NCI-H2171 (cell line): ENCODE measurements at places on chromosomes 6 and 20.

- no peak for DNase-seq
Observed at GRCh38 chr20:32607727-32608663, 22.9 kb upstream of the NOL4L start.

DNA sequence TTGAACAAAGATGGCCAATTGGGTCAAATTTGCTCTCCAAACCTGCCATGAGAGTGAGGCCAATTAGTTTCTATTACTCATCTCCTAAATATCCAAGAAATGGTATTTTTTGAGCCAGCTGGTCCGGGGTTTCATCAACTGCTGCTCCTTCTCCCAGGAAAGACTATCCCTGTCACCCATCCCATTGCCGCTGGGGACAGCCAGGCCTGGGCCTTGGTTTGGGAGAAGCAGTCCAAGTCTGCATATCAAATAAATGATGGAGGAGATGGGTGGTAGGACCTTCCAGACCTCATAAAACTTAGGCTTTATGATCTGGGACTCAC, 46.7 kb upstream of the TTPAL start:
- no peak for DNase-seq

- DNase-seq, result no peak
Observed at GRCh38 chr6:138988469-138988834, 399 bp upstream of the REPS1 start.

DNA sequence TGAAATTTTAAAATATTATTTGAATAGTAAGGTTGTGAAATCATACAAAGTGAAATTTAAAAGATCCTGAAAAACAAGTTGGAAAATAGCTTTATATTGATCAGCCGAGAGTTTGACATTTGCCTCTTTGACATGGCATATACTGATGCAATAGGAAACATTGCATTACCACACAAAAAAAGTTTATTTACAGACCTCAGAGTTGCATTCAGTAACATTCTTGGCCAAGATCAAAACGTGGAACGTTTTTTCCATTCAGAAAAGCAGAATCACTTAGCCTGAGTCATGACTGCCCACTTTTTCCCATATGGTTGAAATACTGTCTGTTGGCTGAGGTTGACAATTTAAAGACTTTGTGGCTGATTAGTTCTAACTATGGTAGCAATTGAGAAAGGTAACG, 55.1 kb upstream of the BACH2 start:
- DNase-seq, result no peak

DNA sequence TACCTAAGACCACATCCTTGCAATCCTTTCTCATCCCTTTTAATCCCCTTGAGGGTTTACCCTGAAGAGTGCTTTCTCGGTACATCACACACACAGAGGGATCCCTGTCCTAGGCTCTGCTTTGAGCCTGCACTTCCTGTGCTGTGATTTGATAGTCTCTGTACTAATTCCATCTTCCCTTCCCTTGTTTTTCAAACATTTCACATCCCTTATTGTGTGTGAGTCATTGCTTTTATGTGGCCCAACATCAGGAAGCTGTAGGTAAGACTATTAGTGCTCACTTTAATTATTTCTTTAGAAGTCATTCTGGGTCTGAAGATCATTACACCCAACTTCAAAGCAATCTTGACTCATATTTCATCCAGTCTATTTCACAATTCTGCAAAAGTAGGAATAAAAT, 57.2 kb upstream of the ANKEF1 start:
- DNase-seq, result no peak

GRCh38 chr6:160042788-160043301, 74.0 kb downstream of the IGF2R start:
- no peak for DNase-seq

GRCh38 chr6:1770968-1771723, 161.4 kb downstream of the FOXC1 start:
- DNase-seq, result no peak

- DNase-seq, result no peak
Observed at GRCh38 chr6:157089258-157089657, 234.1 kb downstream of the TMEM242 start.

- no peak for DNase-seq
Observed at GRCh38 chr6:137651591-137652335, 157.6 kb upstream of the OLIG3 start.

DNA sequence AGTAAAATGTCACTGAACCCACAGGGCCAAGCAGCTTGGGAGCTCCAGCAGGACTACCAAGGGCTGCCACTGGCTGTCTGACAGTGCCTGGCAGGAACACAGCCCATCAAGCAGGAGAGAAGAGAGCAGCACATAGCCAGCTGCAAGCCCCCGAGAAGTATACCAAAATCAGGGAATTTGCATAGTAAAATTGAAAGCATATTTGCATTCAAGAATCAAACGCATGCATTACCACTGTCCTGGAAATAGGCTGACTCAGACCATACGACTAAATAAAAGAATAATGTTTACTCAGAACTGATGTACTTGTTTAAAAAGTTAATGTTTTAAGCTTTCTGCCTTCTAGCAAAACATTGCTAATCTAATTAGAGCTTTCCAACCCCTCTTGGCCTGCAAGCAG, 298.1 kb downstream of the TFAP2B start:
- no peak for DNase-seq

DNA sequence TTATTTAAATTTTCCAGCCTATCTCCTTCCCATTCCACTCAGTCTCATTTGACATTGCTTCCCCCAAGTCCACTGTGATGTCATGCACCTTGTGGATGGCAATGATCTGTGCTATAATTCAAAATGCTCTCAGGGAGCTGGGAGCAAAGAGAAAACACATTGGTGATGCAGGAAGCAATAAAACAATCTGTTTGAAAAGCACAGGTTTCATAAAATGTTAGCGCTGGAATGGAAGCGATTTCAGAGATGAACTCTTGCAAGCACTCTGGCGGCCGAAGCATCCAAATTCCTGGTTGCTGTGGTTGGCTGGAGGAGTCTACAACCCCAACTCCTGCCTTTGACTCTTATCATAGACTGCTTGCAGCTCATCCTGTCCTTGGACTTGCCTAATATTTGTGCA, 167.0 kb downstream of the GMPR start:
- DNase-seq, result no peak

DNA sequence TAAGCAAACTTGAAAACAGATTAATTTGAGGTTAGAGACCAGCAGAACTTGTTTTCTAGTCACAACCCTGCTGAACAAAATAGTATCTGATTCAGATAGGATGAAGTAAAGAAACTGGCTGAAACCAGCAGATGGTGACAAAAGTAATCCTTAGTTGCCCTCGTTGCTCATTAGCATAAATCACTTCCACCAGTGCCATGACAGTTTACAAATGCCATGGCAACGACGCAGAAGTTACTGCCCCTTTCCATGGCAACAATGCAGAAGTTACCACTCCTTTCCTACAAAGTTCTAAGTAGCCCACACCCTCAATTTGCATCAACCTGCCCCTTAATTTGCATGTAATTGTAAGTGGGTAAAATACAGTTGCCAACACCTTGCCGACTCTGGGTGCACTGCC, 23.7 kb downstream of the SNRPB start:
- no peak for DNase-seq

DNA sequence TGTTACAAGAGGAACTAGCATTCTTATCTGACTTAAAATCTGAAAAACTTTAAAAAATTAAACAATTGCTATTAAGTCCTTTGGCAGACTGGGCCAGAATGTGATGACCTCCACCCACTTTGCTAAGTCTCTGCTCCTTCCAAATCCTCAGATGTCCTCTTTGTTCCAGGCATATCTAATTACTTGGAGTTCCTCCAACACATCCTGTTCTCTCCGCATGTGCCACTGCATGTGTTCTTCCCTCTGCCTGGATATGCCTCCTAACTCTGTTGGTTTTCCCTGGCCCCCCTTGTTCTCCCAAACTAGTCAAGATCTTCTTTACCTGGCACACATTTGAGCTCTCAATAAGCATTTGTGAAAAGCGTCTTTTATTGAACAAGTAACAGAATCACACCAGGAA, 23.1 kb downstream of the ELOVL2 start:
- no peak for DNase-seq

GRCh38 chr20:3032624-3033023, 10.8 kb upstream of the GNRH2 start:
- no peak for DNase-seq

DNA sequence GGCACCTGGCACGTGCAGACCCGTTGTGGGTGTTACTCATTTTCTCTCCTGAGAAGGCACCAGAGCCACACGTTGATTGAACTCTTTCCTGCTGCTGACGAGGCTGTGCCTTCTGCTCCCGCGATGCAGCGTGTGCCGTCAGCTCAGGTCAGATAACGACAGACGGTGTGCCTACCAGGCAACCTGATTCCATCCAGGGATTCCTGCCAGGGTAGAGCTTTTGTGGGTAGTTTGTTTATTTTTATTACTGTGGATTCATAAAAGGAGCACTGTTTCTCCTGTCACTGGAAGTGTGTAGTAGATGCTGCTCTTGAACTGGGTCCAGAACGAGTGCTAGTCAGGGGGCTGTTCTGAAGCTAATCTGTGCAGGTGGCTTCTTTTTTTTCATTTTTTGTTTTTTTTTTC, 20.7 kb downstream of the PRPF6 start:
- peak; percentile 95 for DNase-seq

GRCh38 chr6:54655162-54655561, 191.4 kb upstream of the FAM83B start:
- DNase-seq, result no peak

DNA sequence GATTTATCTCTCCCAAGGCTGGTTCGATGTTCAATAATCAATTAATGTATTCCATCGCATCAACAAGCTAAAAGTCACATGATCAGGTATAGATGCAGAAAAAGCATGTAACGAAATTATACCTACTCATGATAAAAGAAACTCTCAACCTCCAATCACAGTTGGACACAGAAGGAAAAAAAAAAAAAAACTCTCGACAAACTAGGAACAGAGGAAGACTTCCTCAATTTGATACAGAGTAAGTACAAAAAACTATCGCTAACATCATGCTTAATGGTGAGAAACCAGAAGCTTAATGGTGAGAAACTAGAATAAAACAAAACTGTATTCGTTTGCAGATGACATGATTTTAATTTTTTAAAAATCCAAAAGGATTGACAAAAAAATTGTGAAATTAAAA, 62.0 kb upstream of the SMIM29 start:
- DNase-seq, result no peak

GRCh38 chr20:5349448-5349847, 32.7 kb upstream of the PROKR2 start:
- no peak for DNase-seq

DNA sequence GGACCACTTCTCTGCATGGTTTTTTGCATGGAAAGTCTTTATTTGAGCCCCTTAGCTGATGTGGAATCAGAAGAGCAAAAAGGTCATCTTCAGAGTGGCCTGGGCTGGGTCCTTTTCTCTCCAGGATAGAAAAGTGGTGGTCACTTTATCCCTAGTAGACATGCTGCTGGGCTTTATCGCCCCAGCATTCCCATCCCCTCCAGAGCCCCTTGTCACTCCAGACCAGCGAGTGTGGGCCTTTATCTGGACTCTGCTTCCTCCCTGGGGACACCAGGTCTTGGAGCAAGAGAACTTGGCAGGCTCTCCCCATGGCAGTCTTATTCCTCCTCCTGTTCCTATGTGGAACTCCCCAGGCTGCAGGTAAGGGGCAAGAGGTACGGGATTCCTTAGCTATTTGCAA, at the start of gene LY6G6F:
LY6G6F (plus strand) TSS at position 268 of the 400 bp plus-strand sequence; CDS start at position 309, 41 bp downstream.
- DNase-seq, result no peak

- peak; percentile 54 for DNase-seq
Observed at GRCh38 chr6:41527721-41528408, 18.3 kb upstream of the FOXP4 start.

- no peak for DNase-seq
Observed at GRCh38 chr20:35503841-35504561, 25.5 kb downstream of the C20orf173 start.

- no peak for DNase-seq
Observed at GRCh38 chr6:3045369-3045768, 22.9 kb upstream of the RIPK1 start.

GRCh38 chr6:1405221-1405620, 15.8 kb downstream of the FOXF2 start:
- no peak for DNase-seq

GRCh38 chr6:130033949-130034348, 15.6 kb downstream of the L3MBTL3 start:
- DNase-seq, result no peak

GRCh38 chr20:20518263-20518662, 150.4 kb downstream of the INSM1 start:
- DNase-seq, result no peak

DNA sequence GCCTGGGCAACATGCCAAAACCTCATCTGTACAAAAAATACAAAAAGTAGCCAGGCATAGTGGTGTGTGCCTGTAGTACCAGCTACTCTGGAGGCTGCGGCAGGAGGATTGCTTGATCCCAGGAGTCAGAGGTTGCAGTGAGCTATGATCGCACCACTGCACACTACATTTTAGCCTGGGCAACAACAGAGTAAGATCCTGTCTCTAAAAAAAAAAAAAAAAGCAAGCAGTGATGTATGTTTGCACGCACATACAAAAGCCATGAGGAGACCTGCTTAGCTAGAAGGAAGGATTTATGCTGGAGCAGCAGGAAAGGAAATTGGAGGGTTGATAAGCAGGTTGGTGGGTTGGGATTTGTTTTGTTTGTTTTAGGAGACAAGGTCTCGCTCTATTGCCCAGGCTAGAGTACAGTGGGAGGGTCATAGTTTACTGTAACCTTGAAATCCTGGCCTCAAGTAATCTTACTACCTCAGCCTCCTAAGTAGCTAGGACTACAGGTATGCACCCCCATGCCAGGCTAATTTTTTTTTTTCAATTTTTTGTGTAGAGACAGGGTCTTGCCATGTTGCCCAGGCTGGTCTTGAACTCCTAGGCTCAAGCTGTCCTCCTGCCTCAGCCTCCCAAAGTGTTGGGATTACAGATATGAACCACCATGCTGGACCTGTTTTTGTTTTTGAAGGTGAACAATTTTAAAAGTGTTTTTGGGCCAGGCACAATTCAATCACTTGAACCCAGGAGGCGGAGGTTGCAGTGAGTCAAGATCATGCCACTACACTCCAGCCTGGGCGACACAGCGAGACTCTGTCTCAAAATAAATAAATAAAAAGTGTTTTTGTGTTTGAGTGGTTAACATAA, 4.0 kb downstream of the ZSWIM3 start:
- DNase-seq, result no peak
